ENCODE measurements at places on chromosomes 3 and 15.

- DNase-seq: no peak
These were observed 38.6 kb upstream of the DGKG start for GRCh38 chr3:186400662-186401061.

GRCh38 chr3:138399766-138400165 lies 34.6 kb upstream of the ESYT3 start:
- DNase-seq: no peak

- DNase-seq: no peak
These were observed 270.0 kb upstream of the TBC1D5 start for GRCh38 chr3:18012436-18012835.

- no peak for DNase-seq
These were observed 187.0 kb downstream of the CDIN1 start for GRCh38 chr15:36766449-36766848.

DNA sequence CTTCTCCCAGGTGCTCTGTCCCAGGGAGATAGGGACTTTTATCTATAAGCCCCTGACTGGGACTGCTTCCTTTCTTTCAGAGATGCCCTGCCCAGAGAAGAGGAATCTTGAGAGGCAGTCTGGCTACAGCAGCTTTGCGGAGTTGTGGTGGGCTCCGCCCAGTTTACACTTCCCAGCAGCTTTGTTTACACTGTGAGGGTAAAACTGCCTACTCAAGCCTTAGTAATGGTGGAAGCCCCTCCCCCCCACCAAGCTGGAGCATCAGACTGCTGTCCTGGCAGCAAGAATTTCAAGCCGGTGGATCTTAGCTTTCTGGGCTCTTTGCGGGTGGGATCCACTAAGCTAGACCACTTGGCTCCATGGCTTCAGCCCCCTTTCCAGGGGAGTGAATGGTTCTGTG lies 253.8 kb upstream of the ARL6 start:
- DNase-seq: no peak

DNA sequence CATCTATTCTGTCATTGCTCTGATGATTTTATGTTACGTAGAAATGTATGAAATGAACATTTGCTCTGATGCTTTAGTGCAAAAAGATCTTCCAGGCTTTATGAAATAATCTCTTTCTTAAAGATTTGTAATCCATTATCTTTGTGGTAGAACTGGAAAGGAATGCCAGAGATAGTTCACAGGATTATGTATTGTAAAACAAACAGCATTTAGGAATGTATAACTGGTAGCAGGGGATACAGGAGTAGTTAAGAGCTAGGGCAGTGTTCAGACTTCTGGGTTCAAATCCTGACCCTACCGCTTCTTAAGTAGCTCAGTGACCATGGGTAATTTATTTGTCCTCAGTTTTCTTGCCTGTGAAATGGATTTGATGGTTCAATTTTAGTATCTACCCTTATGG lies 429.8 kb upstream of the TPM1 start:
- no peak for DNase-seq

DNA sequence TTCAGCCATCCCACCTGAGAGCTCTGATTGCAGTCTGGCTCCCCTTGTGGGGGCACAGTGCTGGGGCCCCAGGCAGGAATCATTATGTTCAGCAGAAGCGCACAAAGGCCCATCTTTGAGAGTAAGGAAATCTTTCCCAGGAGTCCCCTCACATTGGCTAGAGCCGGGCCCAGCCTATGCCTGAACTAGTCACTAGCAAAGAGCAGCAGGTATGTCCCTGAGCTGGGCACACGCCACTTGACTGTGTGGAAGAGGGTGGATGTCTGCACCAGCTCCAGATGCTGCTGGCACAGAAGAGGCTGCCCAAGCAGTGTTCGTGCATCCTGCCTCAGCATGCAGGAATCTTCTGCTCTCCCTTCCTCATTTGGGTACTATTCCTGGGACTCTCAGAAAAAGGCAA lies 26.3 kb downstream of the NR1I2 start:
- no peak for DNase-seq

DNA sequence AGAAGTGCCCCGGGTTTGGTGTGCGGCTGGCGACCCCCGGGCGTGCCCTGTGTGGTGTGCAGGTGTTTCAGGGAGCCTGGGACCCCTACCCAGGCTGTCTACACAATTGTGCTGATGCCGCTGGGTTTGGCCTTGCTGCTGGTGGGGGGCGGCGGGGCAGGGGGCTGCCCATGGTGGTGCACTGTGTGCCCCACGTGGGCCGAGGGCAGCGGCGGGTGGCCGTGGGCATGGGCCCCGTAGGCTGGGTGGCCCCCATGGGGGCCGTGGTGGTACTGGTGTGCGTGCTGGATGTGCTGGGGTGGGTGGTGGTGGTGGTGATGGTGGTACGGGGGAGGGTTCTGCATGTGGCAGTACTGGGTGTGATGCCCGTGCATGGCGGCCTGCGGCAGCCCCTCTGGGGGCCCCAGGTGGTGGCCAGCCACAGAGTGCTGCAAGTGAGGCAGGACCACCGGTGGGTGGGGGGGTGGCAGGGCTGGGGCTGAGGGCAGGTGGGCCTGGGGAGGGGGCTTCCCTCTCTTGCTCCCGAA lies 59.6 kb upstream of the RPL32 start:
- DNase-seq: no peak

DNA sequence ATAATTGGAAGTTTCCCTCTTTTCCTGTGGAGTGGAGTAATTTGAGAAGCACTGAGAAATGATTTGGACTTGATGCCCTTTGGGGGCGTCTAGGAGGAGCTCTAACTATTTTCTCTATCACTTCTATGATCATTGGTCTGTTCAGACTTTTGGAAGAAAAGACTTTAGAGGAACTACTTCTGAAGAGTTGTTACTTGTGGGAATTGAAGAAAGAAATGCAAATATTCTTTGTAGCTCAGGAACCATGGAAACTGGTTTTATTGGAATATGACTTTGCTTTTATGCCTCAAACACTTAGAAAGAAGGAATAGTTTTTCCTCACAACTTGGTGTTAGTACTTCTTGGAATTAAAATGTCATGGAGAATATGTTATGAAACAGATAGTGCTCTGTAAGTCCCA lies 122.0 kb upstream of the ALDH1A3 start:
- no peak for DNase-seq

GRCh38 chr15:81097116-81097889 lies 36.8 kb upstream of the CFAP161 start:
- DNase-seq: no peak

DNA sequence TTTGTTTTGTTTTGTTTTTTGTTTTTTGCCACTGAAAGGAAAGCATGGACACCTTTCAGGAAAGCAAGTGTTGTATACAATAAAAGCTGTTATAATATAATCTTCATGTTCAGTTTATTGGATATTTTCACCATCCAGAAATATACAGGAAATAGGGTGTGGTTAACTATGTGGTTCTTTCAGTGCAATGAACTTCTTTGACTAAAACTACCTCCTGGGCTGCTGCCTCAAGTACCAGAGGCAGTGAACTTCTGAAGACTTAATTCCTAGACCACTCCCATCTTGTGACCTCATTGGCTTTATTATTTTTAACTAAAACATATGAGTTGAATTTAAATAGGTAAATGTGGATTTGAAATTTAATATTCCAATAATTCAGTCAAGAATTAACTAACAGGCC lies 27.1 kb upstream of the TBL1XR1 start:
- DNase-seq: no peak

DNA sequence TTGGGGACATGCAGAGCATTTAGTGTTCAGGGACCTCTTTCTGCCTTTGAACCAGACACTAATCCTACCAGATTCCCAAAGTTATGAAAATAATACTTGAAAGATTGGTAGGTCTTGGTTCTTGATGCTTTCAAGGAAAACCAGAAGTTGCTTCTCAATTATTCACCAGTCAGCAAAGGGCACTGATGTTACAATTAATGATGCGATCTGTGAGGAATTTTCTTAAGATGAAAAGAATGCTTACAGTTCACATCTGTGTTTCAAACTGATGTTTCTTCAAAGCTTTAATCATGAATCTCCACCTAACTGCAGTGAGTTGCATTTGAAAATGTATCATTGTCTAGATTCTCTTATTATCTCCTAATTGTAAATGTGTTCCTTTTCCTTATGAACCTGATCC lies 161.0 kb downstream of the NAALADL2 start:
- DNase-seq: no peak

GRCh38 chr15:64232400-64232799 lies 69.6 kb upstream of the PPIB start:
- DNase-seq: no peak

GRCh38 chr3:179288845-179289244 lies 34.0 kb upstream of the ZNF639 start:
- DNase-seq: no peak

- DNase-seq: no peak
These were observed 42.2 kb downstream of the BHLHE40 start for GRCh38 chr3:5021116-5022092.

DNA sequence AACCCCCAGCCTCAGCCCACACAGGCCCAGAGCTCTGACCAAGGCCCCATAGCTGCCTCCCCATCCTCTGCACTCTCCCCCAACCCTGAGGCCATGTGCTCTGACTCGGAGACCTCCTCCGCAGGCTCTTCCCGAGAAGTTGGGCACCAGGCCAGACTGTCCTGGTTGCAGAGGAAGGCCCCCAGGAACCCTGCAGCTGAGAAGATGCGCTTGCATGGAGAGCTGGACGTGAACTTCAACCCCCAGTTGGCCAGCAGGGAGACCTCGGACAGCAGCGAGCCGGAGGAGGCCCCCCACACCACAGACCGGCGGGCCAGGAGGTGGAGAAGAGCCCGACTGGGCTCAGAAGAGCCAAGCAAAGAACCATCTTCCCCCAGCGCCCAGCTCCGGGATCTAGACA lies 119.5 kb upstream of the EIF1B start:
- no peak for DNase-seq

- DNase-seq: no peak
These were observed 98.8 kb upstream of the GAP43 start for GRCh38 chr3:115524549-115524948.

GRCh38 chr3:189229196-189229828 lies 57.5 kb downstream of the TPRG1 start:
- DNase-seq: no peak

DNA sequence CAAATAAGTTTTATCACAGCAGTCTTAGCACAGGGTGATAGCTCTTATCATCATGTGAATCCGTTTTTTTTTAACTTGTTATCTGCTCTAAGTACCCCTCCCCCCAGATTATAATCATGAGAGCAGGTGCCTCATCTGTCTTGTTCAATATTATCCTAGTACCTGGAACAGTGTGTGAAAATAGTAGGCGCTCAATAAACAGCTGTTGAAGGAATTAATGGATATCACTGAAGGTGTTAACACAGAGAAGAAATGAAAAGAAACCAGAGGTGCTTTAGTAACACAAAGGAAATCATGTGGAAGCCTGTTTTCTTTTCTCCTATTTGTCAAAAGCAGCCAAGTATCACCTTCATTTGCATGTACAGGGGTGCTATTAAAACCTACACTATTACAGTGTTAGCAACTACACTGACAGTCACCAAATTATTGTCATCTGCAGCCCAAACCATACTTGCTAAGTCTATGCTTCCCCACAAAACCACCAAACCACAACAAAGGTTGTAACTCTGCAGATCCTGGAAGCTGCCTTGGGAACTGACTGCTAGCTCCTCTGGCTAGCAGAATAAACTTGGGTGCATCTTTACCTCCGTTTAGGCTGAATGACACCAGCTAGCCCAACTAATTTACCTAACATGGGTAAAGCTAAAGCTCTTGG lies 2.9 kb downstream of the XPC start:
- peak; percentile 7 for DNase-seq

DNA sequence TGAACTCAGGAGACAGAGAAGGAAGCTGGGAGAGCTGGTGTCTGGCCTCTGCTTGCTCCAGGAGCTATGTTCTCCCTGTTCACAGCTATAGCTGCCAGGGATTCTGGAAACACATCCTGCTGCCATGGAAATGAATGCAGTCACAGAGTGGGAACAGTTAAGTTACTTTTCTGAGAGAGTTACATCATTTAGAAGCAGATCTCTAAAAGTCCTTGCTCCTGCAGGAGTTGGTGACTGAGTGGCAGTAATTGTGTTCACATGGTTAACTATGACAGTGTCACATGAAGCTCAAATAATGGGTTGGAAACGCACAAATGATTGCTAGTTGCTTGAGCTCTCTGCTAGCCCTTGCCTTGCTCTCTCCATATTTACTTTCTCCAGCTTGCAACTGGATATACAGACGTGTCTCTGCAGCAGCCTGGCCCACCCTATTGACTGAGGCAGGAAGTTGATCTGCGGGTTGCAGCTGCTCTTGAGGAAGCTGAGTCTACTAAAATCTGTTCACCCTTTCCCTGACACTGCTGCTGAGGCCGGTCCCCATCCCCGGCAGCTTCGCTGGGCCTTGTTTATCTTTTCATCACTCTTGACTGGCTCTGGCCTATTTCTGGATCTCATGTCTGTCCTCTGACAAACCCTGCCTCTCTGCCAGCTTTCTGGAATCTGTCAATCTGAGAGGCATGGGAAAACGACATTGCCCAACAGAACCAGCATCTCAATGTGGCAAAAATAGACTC lies 16.7 kb upstream of the ISLR start:
- no peak for DNase-seq

DNA sequence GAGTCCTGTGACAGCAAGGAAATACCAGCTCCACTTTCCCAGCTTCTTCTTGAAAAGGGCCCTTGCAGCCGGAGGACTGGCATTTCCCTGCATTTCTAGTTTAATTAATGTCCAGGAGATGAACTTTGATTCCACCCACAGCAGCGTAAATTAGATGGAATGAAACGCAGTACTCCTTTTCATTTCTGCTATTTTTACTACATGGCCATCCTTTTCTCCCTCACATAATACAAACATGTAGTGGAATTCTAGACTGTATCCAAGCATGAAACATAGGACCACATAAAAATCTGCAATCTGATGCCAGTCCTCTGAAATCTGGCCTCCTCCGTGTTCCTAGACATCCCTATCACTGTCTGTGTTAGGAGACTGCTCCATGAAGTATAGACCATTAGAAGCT lies 403.2 kb downstream of the NR2F2 start:
- DNase-seq: no peak

GRCh38 chr3:156256256-156256655 lies 135.9 kb downstream of the KCNAB1 start:
- DNase-seq: no peak

- DNase-seq: no peak
These were observed 31.2 kb upstream of the USP3 start for GRCh38 chr15:63473007-63473748.

DNA sequence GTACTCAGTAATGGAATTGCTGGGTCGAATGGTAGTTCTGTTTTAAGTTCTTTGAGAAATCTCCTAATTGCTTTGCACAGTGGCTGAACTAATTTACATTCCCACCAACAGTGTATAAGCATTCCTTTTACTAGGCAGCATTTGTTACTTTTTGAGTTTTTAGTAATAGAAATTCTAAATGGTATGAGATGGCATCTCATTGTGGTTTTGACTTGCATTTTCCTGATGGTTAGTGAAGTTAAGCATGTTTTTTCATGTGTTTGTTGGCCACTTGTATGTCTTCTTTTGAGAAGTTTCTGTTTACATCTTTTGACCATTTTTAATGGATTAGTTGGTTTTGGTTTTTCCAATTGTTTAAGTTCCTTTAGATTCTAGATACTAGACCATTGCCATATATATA lies 28.4 kb downstream of the TP63 start:
- DNase-seq: no peak

GRCh38 chr3:54939557-54940300 lies 11.9 kb upstream of the LRTM1 start:
- DNase-seq: no peak

GRCh38 chr15:29309139-29309538 lies 39.5 kb upstream of the NSMCE3 start:
- DNase-seq: no peak

- no peak for DNase-seq
These were observed 333.8 kb downstream of the ZNF621 start for GRCh38 chr3:40858364-40859115.

Data from stimulated activated CD8-positive, alpha-beta memory T cell treated with anti-CD3 and anti-CD28 coated beads, Interleukin-15, amount 100 ng/mL, for 4 hours (primary cell).